ENCODE measurements at places on chromosomes 7 and 10.

GRCh38 chr10:131041031-131041430, 270.5 kb downstream of the TCERG1L start:
- DNase-seq, result no peak

GRCh38 chr7:7292085-7292484, 109.7 kb downstream of the C1GALT1 start:
- no peak for DNase-seq

DNA sequence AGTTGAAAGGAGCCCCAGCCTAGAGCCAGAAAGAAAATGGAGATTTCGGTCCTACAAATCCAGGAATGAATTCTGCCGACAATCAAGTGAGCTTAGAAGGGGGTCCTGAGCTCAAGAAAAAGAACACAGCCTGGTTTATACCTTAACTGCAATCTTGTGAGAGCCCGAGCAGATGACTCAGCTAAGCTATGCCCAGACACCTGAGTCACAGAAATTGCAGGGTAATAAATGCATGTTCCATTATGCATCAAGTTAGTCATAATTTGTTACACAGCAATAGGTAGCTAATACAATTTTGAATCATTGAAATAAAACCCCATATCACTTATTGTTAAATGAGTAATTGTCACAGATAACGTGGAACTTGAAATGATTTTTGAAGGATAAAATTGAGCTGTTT, 111.8 kb upstream of the FOXP2 start:
- no peak for DNase-seq

GRCh38 chr7:33959676-33960075, 54.3 kb downstream of the BMPER start:
- no peak for DNase-seq

- no peak for DNase-seq
Measured at GRCh38 chr7:127789031-127789430, 137.0 kb downstream of the SND1 start.

DNA sequence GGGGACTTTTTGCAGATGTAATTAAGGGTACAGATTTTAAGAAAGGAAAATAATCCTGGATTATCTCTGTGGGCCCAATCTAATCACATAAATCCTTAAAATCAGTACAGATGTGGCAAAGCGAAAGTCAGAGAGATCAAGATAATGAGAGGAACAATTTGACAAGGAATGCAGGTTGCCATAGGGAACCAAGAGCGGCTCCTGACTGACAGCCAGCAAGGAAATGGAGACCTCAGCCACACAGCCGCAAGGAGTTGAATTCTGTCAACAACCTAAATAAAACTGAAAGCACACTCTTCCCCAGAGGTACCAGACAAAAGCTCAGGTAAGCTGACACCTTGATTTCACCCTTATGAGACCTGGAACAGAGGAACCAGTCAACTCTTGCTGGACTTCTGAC, 3.4 kb upstream of the PNPLA8 start:
- no peak for DNase-seq

DNA sequence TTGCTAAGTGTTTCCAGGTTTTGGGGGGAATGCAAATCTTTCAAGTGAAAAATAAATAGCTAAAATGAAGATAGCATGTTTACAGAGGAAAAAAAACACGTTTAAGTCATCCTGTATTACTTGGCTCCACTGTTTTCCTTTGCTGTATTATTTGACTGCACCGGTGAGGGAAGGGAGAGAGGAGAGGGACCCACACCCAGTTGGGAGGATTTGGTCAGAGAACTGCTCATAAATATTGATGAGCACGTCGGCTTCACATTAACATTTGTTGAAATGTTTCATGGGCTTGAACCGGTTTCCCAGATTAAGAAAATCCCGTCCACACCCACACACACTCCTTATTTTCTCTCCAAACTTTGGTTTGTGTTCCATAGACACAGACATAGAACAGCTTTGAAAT, 493.8 kb upstream of the MGMT start:
- DNase-seq, result no peak

- DNase-seq, result no peak
Measured at GRCh38 chr10:69468751-69469089, 17.5 kb downstream of the TSPAN15 start.

GRCh38 chr10:13794992-13795612, 208.3 kb downstream of the PRPF18 start:
- no peak for DNase-seq

DNA sequence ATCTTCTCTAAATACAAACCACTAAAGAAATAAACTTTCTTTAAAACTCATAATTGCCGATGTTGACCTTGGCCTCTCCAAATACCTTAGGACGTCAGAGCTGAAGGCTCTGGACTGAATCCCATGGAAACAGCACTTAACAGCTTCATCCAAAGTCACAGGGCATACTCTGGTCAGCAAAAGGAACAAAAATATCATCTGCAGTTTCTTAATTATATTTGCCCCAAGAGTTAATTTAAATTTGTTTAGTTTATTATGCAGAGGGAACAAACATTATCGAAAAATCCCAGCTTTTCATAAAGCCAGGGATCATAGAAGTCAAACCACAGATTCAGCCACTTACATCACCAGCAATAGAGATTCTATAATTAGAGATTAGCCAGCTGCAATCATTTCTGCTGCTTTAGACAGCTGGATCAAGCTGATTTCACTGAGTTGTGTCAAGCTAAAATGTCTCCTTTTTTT, 20.5 kb upstream of the FAM13C start:
- DNase-seq, result no peak

DNA sequence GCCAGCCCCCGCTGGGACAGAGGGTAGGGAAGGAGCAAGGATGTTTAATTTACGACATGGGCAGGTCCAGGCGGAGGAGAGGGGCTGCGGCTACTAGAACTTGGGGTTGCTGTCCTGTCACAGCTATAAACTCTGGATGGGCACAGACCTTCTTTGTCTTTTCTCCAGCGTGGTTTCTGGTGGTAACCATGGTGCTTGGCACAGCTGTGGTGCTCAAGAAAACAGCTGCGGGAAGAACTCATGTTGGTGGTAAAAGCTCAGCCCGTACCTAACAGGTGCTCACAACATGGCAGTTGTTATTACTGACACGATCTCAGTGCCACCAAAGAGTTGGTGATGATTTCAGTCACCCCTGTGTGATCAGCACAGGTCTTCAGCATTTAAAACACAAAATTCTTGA, 13.8 kb downstream of the BAIAP2L1 start:
- no peak for DNase-seq

- DNase-seq, result no peak
Measured at GRCh38 chr7:104984585-104985258, 29.3 kb upstream of the KMT2E start.

GRCh38 chr10:69576334-69577011, 3.3 kb upstream of the NEUROG3 start:
- DNase-seq, result no peak
